Inflammatory macrophage treated with lipopolysaccharide for 1 hour (primary cell): ENCODE measurements at places on chromosomes 12 and 14.

DNA sequence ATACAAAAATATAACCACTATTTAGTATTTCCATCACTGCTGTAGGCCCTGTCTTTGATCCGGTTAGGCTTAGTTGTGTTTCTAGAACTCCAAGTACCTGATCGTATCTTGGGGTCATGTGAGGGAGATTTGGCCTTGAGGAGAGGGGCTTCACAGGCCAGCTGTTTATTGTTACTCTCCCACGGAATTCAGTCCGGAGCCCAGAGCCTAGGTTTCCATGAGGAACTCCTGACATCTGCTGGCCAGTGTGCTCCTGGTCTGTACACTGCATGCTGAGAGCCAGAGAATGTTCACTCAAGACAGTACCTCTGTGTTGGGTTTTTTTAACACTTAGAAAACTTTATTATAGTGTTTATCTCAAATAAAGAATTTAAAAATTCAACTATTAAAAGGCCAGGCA is 341.0 kb upstream of the TMEM132C start:
- no peak for DNase-seq

DNA sequence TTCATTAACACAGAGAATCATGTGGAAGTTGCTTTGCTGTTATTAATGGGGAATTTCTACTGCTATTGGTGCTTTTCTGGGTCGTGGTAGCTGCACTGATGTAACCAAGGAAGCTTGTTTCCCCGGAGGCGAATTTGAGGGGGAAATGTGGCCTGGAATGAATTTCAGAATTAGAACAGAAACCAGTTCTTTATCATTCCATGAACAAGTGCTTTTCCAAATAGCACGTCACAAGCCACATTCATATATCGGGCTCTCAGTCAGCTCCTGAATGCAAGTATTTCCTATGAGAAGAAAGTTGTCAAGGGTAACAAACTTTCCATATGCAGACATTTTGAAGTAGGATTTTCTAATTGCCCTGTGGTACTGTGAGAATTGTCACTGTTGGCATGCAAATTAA is 1353.2 kb downstream of the AACS start:
- DNase-seq = no peak

- DNase-seq = no peak
These were observed 481.8 kb downstream of the TMEM117 start for GRCh38 chr12:44317651-44318126.

- no peak for DNase-seq
These were observed 46.3 kb downstream of the FLRT2 start for GRCh38 chr14:85576218-85576617.

DNA sequence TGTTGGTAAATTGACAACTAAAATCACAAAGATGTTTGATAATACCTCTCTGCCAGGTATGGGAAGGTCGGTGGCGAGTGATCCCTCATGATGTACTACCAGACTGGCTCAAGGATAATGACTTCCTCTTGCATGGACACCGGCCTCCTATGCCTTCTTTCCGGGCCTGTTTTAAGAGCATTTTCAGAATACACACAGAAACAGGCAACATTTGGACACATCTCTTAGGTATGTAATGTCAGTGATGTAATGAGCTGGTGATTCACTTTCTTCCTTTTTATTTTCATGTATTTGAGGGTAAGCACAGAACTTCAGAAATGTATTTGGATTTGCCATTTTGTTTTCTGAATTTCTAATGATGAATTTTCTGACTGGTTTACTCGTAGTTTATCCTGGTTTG is 42.6 kb upstream of the LRTM2 start:
- DNase-seq = no peak
